ENCODE measurements at places on chromosomes 1 and 21.

GRCh38 chr1:155247667-155248553, 7.4 kb downstream of the ENTREP3 start:
- DNase-seq = no peak

DNA sequence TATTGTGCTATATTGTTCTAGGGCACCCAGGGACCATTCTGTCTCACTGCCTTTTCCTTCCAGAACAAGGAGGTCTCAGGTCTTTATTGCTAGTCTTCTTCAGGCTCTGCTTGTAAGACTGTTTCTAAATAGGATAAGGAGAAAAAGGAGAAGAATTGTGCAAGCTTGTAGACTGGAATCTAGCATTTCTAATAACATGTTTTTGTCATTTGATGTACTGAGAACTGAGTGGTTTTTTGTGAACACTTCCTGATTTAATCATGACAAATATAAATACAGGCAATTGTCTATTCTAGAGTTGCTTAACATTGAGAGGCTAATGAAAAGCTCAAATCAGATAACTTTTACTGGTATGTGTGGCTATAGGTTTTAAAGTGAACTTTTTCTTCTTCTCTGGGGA, 77.6 kb downstream of the CLIC4 start:
- no peak for DNase-seq

DNA sequence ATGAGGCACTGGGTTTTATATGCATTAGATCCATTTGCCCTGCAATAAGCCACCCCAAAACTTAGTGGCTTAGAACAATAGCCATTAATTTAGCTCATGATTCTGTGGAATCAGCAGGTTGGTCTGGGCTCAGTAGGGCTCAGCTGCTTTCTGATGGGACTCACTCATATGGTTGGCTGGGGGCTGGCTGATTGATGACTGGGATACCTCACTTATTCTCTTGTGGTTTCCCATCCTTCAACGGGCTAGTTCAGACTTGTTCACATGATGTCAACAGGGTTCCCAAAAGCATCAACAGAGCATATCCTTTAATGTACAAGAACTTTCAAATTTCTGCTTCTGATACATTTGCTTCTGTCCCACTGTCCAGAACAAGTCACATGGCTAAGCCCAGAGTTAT, 43.2 kb downstream of the DNM3 start:
- DNase-seq = no peak

GRCh38 chr1:207981976-207982375, 71.1 kb upstream of the CD34 start:
- DNase-seq = no peak

DNA sequence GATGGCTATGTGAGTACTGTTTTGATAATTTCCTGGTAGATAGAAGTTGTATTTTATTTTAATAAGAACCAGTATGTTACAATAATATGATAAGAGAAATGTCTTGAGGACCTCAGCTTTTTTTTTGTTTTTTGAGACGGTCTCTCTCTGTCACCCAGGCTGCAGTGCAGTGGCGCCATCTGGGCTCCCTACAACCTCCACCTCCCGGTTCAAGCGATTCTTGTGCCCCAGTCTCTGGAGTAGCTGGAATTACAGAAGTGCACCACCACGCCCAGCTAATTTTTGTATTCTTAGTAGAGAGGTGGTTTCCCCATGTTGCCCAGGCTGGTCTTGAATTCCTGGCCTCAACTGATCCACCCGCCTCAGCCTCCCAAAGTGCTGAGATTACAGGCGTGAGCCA, 968.1 kb upstream of the ADGRL4 start:
- no peak for DNase-seq

DNA sequence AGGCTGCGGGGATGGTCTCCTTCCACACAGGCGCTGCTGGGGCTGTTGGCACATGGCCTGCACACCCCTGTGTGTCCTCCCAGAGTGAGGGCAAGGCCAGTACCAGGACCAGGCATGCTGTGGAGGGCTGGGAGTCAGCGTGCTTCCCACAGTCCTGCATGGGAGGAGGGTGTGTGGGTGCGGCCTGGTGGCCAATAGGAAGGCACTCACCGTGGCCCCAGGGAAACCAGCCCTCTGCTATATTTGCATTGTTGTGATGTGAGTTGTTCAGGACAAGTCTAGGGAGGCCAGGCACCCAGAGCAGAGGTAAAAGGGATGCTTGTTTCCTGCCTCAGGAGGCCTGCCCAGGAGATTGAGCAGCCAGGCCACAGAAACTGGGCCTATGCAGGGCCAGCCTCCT, 59.5 kb downstream of the S100B start:
- DNase-seq = no peak

DNA sequence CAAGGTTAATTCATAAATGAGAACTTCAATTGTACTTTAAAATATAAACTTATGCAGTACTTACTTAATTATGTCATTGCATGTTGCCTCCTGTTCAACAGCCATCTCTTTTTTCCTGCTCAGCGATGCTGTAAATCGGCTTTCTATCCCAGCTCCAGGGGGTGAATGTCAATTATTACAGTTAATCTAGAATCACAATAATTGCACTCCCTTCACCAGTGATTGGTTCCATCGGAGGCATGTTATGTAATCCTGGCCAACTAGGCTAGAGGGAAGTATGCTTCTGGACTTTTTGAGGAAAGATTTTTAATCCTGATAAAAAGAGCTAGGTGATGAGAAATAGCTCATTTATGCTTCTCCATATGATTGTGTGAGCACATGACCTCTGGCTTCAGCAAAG, 53.8 kb upstream of the SGIP1 start:
- no peak for DNase-seq

DNA sequence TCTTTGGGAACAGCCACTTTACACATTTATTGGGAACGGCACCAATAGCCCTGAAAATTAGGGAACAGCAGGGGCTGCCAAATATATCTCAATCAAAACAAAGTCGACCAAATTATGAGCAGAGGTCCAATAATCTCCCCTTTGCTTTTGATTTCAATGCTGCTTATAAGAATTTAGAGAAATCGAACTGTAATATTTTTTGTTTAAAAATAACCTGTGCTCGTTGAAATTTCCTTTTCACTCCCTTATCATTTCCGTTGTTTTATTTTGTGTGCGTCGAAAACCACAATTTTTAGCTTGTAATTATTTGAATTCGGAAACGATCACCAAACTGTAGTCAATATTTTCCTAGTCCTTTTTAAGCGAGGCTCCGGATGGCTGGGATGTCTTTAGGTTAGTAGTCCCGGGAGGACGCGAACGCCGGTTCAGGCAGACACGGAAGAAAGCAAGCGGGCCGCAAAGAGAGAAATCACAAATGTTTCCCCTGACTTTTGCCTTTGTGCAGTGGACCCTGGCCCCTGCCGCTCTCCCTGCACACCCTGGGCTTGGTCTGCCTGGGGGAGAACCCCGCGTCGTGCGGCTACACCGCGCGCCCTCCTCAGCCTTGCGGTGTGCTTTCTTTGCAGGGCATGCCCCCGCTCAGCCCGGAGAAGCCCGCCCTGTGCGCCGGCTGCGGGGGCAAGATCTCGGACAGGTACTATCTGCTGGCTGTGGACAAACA, 2.3 kb downstream of the LHX9 start:
- no peak for DNase-seq

DNA sequence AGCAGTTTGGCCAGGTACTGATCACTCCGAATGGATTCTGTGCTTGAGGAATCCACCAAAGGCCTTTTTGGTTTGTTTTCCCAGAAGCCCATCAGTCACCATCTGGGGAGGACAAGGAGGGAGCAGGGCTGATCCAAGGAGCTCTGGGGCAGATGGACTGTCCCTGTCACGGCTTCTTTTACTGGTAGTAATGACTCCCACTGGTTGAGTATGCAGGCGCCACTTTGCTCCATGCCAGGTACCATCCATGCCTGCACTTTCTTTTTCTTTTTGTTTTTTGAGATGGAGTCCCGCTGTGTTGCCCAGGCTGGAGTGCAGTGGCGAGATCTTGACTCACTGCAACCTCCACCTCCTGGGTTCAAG, 101.7 kb downstream of the UBIAD1 start:
- DNase-seq = no peak

DNA sequence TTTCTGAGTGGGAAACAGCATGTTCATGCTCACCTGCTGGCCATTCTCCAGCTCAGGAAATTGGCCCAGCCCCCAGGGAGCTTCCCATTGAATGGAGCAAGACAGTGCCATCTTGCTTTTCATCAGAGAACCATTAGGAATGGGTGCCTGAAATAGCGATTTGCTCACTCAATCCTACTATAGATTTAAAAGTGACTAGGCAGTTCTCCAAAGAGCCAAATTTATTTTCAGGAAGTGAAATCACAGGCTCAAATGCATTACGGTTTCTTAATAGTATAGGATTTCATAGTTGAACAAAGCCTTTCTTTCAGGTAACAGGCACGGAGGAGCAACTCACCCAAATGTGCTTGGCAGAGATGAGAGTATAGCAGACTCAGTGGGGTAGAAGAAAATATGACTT, 272.1 kb downstream of the GRIK1 start:
- no peak for DNase-seq

DNA sequence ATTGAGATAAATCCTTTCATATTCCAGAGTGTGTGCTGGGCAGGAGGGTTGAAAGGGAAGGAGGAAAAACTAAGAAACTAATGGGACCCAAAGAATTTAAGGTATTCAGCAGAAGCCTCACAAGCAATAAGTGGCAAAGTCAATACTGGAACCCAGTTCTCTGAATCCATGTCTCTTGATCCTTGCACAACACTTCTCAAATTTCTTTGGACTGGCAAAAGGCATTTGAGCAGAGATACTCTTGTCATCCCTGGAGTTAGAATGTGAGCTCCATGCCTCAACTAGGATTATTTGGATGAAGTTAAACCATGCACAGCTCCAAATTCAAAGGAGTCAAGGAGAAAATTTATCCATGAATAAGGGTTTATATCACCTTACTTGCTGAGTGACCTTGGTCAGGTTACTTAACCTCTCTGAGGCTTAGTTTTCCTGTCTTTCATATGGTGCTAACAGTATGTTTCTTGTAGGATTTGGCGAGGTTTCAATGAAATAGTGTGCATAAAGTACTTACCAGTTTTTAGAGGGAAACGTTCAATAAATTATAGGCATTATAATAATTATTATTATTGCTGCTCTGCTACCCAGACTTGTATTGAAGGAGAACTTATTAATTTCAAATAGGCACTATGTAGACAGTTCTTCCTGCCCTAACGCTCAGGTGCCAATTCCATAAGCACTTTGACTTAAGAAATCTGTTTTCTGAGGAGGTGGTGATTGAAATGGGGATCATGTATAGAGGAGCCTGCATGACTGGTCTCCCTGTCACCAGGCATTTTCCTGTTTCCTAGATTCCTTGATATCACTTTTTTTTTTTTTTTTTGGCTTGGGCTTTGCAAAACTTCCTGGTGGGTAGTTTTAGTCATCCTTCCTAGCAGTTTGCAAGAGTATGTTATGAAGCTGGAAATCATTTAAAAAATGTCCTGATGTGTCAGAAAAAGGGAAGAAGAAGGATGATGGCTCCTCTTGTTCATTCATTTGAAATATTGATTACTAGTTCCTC, 125.0 kb upstream of the JUN start:
- no peak for DNase-seq
